ENCODE measurements at places on chromosomes 7 and 10.

DNA sequence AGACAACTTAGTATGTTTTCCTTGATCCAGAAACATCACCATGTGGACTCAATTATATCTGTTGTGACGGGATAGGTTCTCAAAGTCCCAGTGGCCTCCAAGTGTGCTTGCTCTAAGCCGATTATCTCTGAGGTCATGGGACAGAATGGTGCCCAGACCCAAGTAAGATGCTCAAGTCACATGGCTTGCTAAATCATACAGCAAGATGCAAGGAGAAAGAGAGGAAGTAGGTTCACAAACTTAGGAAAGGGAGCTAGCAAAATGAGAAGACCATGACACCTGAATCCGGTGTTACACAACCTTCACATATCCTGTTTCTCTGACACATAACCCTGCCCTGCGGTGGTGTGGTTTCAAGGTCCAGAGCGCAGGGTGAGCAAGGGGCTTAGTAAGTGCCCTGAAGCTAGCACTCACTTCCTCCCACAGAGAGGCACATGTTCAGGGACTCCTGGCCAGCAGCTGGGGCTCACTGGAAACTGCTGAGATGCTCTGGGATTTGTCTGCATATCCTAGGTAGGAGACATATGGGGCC lies 590.9 kb upstream of the ANKRD30A start:
- DNase-seq = no peak

- DNase-seq = no peak
Measured at GRCh38 chr10:24483701-24484100, 240.0 kb downstream of the ARHGAP21 start.

- no peak for DNase-seq
Measured at GRCh38 chr10:76399226-76399625, 967.8 kb downstream of the LRMDA start.

DNA sequence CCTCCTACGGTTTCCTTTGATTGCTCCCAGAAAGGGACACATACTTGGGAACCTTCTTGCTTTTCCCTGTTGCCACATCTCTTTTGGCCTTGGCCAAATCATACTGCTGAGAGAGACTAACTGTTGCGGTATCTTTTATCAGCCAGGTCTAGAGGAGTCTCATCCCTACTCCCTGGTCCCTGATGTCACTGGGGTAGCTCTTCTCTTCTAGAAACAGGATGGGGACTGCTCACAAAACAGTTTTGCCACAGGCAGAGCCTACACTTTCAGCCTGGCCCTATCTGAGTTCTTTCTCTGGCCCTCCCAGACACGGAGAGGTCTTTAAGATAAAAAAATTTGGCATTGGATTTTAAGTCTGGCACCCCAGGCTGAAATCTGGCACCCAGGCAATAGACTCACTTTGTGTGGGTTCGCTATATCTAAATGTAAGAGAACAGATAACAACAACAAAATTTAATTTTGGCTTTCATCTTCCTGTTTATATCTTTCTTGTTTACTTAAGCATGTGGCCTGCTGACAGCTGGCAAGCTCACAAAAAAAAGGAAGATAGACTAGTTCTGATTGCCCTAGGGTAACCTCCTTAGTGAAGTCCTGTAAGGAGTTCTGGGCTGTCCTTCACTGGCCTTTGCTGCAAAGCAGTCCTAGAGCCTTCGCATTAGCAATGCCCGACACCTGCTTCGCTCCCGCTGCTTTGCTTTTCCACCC lies 228.3 kb upstream of the NPVF start:
- DNase-seq = peak; percentile 42

- no peak for DNase-seq
Measured at GRCh38 chr10:130747946-130748345, 563.6 kb downstream of the TCERG1L start.

DNA sequence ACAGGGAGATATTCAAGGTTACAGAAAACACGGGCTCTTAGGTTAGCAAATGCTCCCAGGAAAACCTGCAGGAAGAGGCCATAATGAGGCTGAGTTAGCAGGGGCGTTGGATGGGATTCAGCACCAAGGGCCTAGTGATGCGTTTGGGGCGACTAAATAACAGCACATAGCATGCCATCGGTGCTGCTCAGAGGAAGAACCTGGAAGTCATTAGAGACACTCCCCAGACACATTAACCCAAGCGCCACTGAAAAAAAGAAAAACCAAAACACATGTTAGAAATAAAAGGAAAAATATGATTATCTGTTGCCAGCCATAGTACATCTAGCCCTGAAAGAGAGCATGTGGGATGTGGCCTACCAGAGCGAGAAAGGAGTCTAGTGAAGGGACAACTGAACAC lies 28.8 kb upstream of the OPALIN start:
- DNase-seq = no peak

DNA sequence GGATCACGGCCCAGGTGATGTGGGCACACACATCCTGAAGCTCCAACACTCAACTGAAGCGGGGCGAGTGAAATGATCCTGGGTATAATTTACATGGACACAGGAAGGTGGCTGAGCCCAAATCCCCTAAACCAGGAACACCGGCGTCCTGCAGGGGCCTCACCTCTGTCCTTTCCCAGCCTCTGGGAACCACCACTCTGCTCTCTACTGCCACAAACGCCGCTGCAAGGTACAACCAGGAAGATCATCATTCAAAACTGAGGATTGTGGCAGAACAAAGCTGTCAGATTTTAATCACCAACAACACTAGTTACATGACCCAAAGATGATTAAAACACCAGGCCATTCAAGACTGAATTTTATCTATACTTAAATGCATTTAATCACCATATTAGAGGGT lies 104.0 kb downstream of the DIP2C start:
- DNase-seq = no peak

GRCh38 chr10:17780727-17781126 lies 28.4 kb upstream of the MRC1 start:
- no peak for DNase-seq

DNA sequence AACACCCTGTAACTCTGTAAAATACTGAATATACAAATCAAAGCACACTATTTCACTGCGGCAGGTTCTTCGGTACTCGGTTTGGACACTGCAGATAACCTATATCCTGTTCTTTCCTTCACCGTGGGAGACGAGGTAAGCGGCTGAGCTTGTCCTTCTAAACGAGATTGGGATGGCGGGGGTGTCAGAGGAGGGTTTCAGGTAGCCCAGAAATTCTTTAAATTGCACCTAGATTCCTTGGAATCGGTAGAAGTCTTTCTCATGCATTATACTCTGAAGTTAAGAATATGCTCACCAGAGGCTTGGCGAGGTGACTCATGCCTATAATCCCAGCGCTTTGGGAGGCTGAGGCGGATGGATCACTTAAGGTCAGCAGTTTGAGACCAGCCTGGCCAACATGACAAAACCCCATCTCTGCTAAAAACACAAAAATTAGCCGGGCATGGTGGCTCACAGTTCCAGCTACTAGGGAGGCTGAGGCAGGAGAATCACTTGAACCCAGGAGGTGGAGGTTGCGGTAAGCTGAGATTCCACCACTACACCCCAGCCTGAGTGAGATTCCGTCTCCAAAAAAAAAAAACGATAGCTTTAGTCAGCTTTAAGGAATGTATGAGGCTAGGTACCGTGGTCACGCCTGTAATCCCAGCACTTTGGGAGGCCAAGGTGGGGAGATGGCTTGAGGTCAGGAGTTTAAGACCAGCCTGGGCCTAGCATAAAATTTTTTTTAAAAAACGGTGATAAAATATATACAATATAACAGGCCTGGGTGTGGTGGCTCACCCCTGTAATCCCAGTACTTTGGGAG lies 10.1 kb upstream of the LAT2 start:
- DNase-seq = no peak

GRCh38 chr7:26620352-26620751 lies 244.0 kb downstream of the SKAP2 start:
- no peak for DNase-seq

DNA sequence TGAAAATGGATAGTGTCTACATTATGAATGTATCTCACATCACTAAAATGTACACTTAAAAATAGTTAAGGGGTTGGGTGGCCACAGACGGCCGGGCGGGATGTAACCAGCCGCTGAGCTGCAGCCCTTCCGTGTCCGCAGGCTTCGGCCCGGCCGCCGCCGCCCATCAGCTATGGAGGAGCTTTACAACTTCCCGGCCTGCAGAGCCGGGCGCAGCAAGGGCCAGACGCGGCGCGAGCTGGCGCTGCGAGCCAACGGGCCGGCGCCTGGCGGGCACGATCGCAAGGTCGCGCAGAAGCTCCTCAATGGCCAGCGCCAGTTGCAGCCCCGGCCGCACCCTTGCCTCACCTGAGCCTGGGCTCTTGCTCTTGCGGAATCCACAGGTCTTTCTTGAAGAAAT lies 69.1 kb downstream of the KMT2C start:
- DNase-seq = peak; percentile 44

GRCh38 chr7:54014765-54015164 lies 527.4 kb upstream of the VSTM2A start:
- no peak for DNase-seq

DNA sequence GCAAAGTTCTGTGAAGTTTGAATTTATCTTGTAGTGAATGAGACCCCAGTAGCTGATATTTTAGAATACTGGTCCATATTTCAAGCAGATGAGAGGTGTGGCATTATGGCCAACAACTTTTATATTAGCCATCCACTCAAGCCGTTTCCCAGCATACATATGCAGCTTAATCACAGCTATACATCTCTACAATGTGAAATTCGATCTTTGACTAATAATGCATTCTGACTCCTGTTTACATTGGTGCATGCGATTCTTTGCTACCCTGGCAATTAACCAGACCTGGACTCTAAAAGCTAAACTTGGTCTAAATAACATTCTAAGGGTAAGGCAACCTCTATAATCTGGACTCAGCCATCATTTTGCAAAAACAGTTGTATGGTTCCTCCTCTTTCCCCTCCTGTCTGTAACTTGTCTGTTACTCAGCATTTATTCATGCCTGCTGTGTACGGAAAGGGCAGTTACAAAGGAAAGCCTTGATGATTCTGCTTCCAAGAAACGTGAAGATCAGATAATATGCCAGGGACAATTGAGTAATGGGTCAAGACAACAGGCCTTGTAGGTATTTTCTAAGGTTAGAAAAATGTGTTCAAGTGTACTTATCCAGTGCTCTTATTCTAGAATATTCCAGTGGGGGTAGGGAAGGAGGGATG lies 50.6 kb downstream of the PNLIPRP2 start:
- no peak for DNase-seq

- no peak for DNase-seq
Measured at GRCh38 chr10:52853704-52854103, 81.1 kb upstream of the MBL2 start.

DNA sequence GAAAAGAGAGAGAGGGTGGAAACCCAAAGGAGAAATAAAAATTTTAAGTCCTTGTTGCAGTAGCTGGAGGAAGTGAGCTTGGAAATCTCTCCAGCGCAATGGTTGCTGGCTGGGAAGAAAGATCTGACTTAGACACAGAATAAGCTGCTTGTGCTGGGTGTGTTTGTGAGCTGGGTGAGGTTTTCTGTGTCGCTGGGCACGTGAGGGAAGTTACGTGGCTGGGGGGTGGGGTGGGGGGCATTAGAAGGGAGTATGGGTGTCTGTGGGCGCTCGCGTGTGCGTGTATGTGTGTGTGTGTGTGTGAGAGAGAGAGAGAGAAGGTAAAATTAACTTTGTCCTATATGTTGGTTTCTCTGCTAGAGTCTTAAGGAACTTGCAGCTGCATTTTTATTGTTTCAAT lies 11.6 kb downstream of the TCF7L2 start:
- DNase-seq = no peak

- no peak for DNase-seq
Measured at GRCh38 chr10:32095116-32095733, 39.0 kb upstream of the KIF5B start.

DNA sequence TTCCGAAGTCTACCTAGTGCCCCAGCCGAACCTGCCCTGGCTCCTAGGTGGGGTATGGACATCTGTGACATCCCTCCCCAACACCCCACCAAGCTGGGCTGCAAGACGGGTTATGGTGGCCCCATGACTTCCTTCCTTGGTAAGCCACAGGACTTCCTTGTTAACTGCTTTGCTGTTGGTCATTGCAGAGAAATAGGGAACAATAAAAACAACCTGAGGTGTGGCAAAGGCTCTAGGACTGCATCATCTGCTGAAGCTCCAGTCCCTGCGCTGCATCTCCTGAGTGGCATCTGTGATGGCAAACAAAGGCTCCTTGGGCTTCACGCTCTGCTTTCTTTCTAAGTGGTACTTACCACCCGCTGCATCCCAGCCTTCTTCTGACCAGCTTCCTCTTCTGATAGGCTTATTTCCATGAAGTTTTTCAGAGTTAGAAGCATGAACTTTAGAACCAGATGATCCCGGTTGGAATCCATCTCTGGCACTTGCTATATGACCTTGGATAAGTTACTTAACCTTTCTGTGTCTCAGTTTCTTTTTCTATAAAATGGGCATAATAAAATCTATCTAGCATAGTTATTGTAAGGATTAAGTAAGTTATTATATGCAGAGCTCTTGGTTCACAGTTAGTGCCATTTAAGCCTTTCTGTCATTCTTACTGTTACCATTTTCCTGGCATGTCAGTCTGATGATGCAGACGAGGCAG lies 216.8 kb downstream of the RPS24 start:
- no peak for DNase-seq

Data from ovary (tissue), 10 donors.